IgD-negative memory B cell (primary cell): ENCODE measurements at places on chromosomes 6 and 20. TPM values are rescaled to one million over a fixed set of nuclear protein-coding genes. Genes with fewer than 3 reads are reported as not detected.

UBD gene
- polyA plus RNA-seq = not detected

EYS gene
- 0.04 TPM for polyA plus RNA-seq

CAPN11 gene
- not detected for polyA plus RNA-seq

SLC9A8 gene
- 13.2 TPM for polyA plus RNA-seq

TNF gene
- 6.4 TPM for polyA plus RNA-seq

DACT2 gene
- polyA plus RNA-seq = not detected

WFDC11 gene
- not detected for polyA plus RNA-seq

TTBK1 gene
- polyA plus RNA-seq = 0.04 TPM

PKIB gene
- not detected for polyA plus RNA-seq

PRPH2 gene
- polyA plus RNA-seq = not detected

BRPF3 gene
- 8.9 TPM for polyA plus RNA-seq
